ENCODE measurements at places on chromosomes 3 and 15. TPM values are rescaled to one million over a fixed set of nuclear protein-coding genes. Genes with fewer than 3 reads are reported as not detected.

IQCH gene
- polyA plus RNA-seq, result 0.27 TPM

MESP1 gene
- 2.5 TPM for polyA plus RNA-seq

LRRC3B gene
- 0.05 TPM for polyA plus RNA-seq

MESP2 gene
- not detected for polyA plus RNA-seq

SPATA12 gene
- polyA plus RNA-seq, result not detected

AMT gene
- 1.0 TPM for polyA plus RNA-seq

C3orf49 gene
- polyA plus RNA-seq, result 0.08 TPM

BOC gene
- polyA plus RNA-seq, result 1.1 TPM

PRR20G gene
- polyA plus RNA-seq, result not detected

EOMES gene
- not detected for polyA plus RNA-seq

LTK gene
- polyA plus RNA-seq, result not detected

FHIT gene
- 2.3 TPM for polyA plus RNA-seq

RLBP1 gene
- polyA plus RNA-seq, result not detected

LMAN1L gene
- not detected for polyA plus RNA-seq

All from psoas muscle (tissue), 8 donors.